ENCODE measurements at places on chromosomes 3 and 15.

GRCh38 chr3:106560451-106560966, 691.7 kb upstream of the CBLB start:
- no peak for DNase-seq

GRCh38 chr3:147736226-147736625, 327.1 kb downstream of the ZIC1 start:
- no peak for DNase-seq

DNA sequence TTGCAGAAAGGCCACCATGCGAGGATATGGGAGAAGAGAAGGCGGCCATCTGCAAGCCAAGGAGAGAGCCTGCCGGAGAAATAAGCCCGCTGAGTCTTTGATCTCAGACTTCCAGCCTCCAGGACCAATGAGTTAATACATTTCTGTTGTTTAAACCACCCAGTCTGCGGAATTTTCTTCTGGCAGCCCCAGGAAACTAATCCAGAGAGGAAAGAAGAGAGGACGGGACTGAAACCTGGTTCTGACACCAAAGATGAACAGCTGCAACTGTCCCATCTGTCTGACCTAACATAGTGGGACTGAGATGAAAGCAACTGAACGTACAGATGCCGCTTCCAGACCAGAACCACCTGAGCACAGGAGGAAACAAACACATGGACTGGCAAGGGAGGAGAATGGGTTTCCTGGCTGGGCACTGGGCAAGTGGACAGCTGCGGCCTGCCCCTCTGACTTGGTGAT, 32.3 kb downstream of the VGLL4 start:
- no peak for DNase-seq

DNA sequence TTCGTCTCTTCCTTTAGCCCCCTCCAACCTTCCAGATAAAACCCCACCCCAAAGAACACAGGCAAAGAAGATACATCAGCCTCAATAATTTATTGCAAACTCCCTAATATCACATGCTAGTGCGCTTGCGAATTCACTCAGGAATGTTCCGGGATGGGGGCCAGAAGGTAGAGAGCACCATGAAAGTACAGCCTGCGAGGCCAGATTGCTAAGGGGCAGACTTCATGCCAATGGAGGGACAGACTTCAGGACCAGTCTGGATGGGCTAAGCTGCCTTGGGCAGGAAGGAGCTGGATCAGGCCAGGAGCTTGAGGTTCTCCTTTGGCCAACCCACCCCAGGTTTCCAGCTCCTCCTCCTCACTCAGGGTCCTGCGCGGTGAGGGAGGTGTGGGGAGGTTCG, 13.4 kb downstream of the CIDEC start:
- DNase-seq = no peak

DNA sequence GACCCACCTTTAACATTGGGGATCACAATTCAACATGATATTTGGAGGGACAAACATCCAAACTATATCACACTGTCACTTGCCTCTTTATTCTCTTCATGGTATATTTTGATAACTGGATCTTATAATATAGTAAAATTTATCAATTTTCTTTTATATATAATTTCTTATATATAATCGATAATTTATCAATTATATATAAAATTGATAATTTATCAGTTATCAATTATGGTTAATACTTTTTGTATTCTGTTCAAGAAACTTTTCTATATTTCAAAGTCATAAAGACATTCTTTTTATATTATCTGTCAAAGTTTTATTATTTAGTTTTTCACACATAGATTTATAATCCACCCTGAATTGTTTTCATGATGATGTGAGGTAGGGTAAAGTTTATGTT, 132.9 kb downstream of the ZNF280D start:
- no peak for DNase-seq

DNA sequence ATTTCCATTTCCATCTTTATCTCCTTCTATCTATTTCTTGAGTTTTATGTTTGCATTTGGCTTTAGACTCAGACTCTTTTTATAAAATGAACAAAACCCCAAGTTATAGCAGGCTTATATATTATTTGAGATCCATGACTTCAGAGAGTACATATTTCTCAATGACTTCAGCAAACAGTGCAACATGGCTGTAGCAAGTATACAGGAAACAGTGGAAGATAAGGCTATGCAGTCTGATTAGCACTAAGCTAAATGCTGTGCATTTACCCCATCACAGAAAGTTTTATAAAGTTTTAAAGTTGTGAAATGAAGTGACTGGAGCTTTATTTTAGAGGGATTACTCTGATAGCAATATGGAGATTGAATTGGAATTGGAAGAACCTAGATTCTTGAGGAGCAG, 463.5 kb upstream of the TGFBR2 start:
- DNase-seq = no peak

DNA sequence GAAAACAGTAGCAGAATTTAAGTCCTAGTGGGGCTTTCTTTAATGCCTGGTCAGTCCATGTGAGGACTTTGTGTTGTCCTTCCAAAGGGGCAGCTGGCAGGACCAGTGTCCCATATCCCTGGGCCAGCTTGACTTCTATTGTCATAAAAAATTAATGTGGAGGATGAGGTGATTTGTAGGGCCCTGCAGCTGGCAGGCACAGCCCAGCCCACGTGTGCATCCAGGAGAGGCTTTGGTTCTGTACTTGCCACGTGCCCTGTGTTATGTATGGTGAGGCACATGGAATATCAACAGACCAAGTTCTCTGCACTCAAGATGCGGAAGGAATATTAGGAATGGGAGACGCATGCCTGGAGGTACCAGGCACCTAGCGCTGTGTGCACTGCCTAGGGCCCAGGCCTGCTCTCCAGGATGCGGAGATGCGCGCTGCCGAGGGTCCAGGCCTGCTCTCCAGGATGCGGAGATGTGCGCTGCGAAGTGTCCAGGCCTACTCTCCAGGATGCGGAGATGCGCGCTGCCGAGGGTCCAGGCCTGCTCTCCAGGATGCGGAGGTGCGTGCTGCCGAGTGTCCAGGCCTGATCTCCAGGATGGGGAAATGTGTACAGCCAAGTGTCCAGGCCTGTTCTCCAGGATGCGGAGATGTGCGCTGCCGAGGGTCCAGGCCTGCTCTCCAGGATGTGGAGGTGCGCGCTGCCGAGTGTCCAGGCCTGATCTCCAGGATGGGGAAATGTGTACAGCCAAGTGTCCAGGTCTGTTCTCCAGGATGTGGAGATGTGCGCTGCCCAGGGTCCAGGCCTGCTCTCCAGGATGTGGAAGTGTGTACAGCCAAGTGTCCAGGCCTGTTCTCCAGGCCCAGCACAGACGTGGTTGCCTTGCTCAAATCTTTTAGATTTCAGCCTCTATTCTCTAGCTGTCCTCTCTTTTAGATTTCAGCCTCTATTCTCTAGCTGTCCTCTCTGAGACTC, 183.3 kb upstream of the ROPN1 start:
- no peak for DNase-seq

DNA sequence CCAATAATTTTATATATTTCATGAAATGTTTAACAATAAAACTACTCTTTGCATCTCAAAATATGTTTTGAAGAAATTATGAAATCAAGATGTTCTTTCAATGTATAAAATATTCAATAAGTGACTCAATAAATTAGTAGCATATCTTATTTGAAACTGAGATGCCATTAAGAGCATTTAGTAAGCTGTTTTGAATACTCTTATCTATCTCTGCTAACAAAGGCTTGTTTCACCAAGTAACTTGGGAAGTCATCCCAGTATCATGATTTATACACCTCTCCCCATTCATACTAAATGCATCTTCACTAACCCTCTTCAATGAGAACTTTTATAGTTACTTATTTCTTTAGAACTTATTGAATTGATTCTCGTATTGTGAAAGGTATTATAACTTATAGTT, 43.1 kb downstream of the TNIK start:
- no peak for DNase-seq

- no peak for DNase-seq
Observed at GRCh38 chr15:40054855-40055575, 16.0 kb upstream of the SRP14 start.

DNA sequence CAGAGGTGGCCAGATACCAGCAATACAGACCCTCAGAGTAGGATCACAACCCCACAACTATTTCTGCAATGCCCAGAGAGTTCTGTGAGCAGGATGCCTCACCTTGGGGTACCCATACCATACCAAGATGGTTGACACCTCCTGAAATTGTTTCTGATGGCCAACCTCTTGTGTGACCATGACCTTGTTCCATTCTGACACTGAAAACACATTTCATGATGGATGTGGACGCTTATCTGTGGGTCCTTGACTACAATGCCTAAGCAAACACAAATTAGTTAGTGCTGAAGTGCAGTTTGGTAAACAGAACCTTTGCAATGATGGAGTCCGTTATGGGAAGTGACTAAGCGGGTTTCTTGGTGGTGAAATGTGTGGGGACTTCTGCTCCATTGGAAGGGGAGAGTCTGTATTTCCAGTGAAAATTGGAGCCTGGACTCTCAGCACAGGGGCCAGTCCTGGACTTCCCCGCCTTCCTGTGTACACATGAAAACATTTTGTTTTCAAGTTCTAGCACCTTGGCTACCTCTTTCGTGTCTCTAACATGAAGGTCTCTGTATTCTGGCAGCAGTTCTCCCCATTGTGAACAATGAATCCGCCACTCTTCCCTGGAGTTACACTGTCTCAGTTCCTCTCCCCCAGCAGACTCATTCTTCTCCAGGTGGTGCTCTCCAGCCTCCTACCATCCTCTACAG, 106.2 kb downstream of the XXYLT1 start:
- no peak for DNase-seq

Measured in NCI-H1048 (cell line).